Motor neuron (in vitro differentiated cells): ENCODE measurements at places on chromosomes 11 and 22.

DNA sequence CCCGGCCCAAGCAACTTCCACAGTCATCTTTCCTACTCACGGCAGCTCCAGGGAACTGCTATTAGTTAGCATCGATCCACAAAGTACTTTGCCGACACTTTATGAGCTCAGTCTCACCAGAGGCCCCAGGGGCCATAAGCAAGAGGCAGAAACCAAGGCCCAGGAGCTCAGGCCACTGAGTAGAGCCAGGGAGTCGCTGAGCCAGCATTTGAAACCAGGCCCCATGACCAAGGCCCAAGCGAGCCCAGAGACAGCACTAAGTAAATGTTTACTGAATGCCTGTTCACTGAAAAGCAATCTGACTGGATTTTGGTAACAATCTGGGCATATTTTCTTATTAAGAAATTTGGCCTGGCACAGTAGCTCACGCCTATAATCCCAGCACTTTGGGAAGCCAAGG, 43.3 kb downstream of the ARRB1 start:
- no peak for ATAC-seq

DNA sequence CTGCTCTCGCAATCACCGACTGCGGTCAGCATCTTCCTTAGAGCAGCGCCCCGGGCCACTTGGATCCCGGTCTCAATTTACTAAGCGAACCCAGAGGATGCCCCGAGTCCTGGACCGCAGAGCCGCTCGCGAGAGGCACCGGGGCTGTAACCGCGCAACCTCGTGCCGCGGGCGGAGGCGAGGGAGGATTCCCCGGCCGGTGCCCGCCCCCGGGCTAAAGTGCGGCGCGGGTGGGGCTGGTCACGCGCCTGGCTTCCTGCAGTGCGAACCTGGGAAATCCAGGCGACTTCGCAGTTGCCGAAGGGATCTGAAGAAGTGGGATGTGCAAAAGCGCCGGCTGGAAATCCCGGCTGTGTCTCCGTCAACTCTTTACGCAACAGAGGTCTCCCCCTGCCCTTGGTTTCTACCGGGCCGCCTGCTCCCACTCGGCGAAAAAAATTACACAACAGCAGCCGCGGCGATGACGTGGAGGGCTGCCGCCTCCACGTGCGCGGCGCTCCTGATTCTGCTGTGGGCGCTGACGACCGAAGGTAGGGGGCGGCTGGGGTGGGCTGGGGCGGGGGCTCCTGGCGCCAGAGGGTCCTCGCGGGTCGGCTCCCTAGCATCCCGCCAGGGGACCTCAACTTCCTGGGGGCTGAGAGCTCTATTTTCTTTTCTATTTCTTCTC, at the start of gene NCR3LG1:
TSS of gene NCR3LG1 (plus strand) at position 291 of the 667 bp plus-strand sequence. CDS start at position 461, 170 bp downstream.
- peak; percentile 79 for ATAC-seq

DNA sequence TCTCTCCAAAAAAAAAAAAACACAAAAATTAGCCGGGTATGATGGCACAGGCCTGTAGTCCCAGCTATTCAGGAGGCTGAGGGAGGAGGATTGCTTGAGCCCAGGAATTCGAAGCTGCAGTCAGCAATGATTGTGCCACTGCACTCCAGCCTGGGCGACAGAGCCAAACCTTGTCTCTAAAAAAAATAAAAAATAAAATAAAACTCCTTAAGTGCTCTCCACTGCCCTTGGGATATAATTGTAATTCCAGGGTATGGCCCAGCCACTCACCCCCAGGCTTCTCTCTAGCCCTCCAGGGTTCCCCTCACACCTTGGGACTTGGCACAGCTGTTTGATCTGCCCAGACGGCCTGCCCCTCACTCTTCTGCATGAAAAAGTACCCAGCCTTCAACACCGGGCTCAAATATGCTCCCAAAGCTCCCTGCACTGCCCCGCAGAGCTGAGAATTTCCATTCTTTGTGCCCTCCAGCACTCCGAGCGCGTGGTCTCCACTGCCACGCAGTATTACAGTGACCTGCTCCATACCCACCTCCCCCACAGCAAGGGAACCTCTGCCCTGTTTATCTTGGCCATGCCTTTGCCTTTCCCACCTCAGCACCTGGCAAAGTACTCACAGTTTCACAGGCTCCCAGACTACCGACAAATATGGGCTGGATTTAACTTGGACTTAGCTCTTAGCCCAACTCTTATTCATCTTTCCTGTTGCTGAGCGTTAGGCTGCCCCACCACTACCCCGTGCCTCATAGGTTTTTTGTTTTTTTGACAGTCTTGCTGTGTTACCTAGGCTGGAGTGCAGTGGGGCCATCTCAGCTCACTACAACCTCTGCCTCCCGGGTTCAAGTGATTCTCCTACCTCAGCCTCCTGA, 7.6 kb upstream of the FTH1 start:
- ATAC-seq, result no peak

- ATAC-seq, result no peak
Observed at GRCh38 chr22:34293324-34293723, 373.0 kb upstream of the LARGE1 start.

DNA sequence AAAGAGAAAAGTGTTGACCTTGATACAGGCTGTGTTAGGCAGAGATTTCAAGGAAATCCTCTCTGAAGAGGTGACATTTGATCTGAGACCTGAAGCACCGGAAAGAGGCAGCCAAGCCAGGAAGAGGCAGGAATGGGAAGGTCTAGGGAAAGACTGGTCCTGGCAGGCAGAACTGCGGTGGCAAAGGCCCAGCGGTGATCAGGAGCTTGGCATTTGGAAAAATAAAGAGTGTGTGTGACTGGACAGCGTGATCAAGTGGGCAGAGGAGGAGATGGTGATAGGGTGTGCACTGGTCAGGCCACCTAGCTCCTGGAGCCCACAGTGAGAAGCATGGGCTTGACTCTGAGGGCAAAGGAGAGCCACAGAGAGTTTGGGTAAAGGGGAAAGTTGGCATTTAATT, 27.2 kb upstream of the GAB4 start:
- no peak for ATAC-seq

DNA sequence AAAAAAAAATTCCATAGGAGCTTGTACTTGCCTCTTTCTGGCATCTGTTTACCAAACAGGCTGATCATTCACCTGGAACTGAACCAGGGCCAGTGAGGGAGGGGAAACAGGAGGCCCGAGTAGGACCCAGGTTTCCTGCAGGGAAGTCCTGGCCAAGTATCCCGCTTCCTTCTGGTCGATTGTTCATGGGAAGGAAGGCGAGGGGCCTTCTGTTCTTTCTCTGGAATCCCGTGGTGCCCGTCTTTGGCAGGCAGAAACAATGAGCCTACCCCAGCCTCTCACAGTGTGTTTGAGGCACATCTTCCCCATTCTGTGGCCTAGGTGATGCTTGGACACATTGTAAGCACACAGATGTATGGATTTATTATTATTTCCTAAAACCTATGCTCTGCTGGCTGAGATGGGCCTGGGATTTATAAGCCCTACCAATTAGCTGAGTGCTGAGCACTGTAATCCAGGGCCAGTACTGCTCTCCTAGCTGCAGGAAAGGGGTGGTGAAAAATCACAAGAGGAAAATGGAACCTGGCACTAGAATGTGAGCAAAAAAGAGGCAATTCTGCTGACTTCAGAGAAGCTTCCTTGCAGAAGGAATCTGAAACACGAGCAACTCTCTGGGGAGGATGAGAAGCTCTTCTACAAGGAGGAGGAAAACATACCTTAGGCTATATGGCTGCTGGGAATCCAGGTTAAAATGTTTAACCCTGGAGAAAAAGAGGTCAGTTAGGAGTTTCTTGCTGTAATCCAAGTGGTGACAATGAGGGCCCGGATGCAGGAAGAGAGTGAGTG, 53.5 kb downstream of the PRR5L start:
- no peak for ATAC-seq

GRCh38 chr22:25122136-25122764, 77.4 kb upstream of the CRYBB3 start:
- no peak for ATAC-seq

DNA sequence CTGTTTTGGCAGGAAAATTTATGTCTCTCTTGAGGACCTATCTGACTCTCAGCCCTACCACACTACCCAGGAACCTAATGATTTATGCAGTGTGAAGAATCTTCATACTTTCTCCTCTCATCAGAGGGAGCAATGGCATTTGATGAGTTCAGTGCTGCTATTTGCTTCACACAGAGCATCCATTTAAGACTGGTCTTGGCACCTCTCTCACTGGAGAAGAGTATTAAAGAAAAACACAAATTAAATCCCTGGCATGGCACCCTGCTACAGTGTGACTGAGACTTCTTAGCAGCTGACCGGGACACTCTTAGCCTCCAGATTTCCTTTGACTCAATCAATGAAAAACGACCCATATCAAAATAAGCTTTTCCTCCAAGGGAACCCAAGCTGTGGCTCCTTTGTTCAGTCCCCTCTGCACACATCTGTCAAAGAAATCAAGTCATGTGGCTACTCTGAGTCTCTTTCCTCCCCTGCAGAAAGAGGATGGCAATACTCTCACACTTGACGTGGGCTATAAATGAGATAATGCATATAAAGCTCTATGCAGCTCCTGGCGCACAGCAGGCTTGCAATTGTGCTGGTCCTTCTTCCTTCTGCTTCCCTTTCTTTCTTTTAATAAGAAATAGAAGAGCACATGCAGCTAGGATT, 186.1 kb upstream of the E2F8 start:
- peak; percentile 65 for ATAC-seq

- ATAC-seq, result no peak
Observed at GRCh38 chr11:126257764-126258163, 10.9 kb downstream of the SRPRA start.

DNA sequence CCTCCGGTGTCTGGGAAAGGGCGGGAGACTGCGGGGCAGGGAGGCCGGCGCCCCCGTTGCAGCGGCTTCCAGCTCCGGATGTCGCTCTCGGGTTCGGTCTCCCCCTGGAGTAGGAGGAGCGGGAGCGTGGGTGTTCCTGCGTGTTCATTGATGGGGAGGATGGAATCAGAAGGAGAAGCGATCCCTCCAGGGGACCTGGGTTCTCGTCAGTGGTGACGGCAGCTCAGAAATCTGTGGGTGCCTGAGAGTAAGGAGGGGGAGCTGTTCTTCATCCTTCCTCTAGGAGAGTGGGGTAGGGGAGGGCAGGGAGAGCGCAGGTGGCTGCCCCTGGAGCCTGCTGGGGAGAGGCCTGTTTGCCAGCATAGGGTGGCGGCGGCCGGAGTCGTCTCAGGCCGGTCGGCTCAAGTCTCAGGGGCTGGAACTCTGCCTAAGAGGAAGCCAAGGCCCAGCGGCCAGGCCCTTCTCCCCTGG, 1.1 kb downstream of the UBASH3B start:
- ATAC-seq, result peak; percentile 39

- no peak for ATAC-seq
Observed at GRCh38 chr11:44192017-44192385, 96.5 kb downstream of the EXT2 start.

DNA sequence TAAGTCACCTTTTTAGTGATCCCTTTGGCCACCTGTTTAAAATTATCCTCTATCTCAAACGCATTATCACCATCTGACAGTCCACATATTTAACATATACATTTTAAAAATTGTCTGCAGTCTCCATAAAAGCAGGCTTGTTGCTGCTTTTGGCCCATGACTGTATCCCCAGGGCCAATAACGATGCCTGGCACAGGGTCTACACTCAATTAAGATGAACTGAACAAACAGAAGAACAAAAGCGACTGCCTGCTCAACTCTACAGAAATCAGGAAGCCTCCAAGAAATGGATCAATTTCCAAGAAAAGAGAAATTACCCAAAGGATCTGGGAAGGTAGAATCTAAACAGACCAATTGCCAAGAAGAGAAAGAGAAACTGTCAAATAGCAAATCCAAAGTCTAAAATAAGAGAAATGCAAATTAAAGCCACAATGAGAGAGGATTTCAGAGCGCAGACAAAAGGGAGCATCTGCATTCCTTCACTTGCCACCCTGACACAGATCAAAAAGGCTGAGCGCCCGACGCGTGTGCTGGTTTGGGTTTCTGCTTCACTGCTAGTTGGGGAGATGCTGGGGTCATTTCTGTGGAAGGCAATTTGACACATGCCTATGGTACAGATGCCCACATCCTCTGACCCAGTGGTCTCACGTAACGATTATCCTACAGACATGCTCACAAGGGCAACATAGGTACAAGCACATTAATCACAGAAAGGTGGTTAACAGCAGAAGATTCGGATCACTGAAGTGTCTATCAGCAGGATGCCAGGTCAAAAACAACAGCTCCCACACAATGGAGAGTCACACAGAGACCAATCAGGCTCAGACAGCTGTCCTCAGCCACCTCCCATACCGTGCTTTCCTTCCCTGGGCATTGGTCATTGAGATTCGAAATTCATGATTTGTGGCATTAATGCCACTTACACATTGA, 55.9 kb downstream of the SHISAL1 start:
- ATAC-seq, result no peak

DNA sequence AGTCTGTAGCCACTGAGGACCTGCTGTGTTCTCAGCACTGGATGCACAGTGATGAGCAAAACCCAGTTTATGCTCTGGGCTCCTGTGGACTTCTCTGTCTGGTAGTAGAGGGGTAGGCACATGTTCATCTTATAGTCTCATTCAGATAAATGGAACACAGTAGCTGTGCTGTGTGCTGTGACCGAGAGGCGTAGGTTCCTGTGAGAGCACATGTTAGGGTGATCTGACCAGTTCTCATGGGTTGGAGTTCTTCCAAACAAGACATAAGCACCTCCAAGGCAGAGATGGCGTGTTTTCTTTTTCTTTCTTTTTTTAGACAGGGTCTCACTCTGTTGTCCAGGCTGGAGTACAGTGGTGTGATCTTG, 154.8 kb upstream of the RASSF10 start:
- ATAC-seq, result no peak

- ATAC-seq, result peak; percentile 12
Observed at GRCh38 chr11:24587635-24588034, 90.8 kb downstream of the LUZP2 start.

- ATAC-seq, result no peak
Observed at GRCh38 chr11:113256431-113257202, 57.8 kb upstream of the TTC12 start.

GRCh38 chr11:14727746-14728145, 84.1 kb downstream of the PDE3B start:
- no peak for ATAC-seq

GRCh38 chr11:126433989-126434949, 78.8 kb downstream of the ST3GAL4 start:
- ATAC-seq, result no peak

DNA sequence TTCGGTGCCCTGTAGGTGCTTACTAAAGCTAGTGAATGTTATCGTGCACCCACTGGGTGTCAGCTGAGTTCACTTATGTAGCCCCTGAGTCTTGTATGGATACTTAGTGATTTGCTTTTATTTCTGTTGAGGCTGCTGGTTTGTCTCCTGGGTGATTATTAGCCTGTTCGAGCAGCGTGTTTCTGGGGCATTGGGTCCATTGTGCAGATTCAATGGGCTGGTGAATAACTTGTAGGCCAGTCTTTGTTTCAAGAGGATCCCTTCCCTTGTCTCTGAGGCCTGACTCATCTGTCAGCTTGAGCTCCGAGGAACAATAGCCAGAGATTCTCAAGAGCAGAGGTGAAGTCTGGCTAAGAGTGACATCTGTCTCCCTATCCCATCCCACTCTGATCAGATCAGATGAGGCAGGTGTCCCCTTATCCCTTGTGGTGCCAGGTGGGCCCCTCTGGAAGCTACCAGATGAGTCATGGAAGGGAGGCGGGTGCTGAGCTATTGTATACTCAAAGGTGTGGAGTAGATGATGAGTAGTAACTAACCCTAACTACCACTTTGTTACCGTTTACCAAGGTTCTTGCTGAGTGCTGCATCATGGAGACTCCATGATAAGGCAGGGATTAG, 3.7 kb downstream of the MIAT start:
- ATAC-seq, result no peak
